ENCODE measurements at places on chromosomes 3 and 15.

DNA sequence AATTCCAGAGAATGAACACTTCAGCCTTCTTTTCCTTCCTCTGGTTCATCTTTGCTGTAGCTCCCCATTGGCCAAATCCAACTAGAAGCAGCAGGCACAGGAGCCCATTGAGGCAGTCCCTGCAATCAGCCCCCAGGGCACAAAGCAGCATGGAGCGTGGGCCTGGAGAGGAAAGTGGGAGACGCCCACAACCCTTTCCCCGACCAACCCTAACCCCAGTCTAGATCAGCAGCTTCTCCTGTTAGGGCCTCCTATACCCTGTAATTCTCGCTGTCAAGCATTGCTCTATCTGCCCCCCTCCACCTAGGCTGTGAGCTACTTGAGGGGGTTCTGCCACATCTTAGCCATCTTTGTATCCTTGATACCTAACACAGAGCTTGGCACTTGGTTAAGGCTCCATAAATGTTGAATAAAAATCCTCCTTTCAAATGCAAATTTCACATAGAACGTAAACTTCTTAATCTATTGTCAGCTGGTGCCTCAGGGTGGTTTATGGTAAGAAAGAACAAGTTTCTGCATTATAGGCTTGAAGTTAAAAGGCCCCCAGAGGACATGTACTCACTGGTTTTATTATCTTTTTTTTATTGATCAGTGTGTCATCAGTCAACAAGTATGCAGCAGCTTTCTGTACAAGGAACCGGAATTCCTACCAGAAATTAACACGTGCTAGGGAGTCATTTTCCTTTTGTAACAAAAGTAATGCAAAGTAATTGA, 97.9 kb upstream of the PFN2 start:
- no peak for DNase-seq

DNA sequence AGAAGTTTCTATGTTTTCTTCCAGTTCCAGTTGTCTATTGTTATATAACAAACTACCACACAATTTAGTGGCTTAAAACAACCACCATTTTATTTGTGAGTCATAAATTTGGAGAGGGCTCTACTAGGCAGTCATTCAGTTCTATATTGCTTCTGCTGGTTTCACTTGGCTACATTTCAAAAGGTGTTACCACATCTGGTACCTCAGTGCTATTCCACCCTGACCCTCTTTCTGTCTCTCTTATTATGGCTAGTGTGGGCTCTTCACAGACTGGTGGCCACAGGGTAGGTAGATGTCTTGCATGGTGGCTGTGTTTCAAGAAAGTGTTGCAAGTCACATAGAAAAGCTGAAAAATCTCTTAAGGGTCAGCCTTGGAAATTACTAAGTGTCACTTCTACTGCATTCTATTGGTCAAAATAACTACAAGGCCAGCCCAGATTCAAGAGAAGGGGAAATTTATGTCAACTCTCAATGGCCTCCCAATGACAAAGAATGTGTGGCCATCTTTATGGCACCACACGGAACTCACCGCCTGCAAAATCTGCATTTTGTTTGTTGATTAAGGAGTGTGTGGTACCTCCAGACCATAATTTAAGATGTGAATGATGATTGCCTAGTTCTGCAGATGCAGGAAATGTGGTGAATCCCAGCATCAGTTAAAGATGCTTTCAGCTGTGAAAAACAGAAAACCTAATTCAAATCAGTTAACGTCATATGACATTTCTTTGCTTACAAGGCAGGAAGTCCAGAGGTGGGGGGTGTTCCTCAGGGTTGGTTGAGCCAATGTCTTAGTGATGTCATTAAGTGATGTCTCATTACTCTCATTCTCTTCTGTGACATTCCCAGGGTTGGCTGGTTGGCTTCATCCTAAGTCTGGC, 105.8 kb upstream of the RASGRP1 start:
- no peak for DNase-seq

DNA sequence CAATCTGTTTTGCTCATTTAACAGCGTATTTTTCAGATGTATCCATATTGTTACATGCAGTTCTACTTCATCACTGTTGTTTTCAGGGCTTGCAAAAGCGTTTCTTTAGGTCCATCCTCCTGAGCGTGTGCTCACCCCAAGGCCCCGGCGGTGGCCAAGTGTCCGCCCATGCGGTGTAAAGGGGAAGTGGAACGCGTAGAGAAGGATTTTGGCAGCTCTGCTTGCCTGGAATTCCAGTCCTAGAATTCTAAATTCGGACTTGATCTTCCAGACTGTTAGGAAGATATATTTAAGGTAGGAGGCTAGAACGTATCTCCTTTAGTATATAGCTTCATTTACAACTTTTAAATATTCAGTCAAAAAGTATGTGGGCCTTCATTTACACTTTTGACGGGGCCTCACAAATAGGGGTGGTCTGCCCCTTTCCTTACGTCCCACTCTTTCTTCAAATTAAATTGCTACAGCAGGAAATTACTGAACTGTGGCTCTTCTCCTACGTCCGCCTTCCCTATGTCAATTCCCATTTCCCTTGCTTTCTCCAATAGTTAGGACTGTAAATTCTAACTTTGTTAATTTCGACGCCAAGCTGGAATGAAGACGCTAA, 609 bp upstream of the TBC1D23 start:
- DNase-seq = no peak

DNA sequence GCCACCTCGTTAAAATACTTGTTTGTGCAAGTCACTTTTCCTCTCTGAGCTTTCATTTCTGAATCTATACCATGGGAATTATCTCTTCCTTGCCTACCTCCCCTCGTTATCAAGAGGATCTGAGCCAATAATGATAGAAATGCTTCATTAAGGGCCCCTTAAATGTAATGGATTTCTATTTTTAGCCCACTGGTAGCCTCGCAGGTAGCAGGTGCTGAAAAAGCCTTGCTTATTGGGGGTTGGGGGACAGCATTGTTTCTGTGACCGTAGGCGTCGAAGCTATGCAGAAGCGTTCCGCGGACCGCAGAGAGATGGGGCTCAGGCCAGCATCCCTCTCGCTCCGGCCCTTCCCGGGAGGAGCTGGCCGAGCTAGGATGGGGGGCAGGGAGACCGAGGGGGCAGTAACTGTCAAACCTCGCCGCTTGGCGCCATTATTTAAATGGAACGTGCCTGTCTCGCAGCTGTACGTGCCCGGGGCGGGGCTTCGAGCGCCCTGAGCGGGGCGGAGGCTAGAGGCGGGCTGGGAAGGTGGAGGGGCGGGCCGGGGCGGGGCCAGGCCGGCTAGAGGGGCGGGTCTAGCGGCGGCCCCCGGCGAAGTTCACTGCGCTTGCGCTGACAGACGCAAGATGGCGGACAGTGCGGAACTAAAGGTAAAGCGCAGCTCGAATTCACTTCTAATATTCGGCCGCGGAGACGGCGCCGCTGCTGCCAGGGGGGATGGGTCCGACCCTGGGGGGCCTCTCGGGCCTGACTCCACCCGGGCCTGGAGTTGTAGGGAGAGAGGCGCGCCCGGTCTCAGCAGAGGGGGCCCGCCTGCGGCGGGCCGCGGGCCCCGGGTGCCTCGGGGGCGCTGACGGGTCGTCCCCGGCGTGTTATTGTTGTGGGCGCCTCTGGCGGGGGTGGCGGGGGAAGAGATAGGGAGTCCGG, at the start of gene PIAS1:
Gene PIAS1, plus strand, starts transcription at position 615 of the 927 bp plus-strand sequence. Its CDS starts 12 bp downstream, at position 627.
- peak; percentile 92 for DNase-seq
